SW 1271 (cell line): ENCODE measurements at places on chromosomes 16 and 17.

- no peak for DNase-seq
Observed at GRCh38 chr17:16923097-16923903, 48.6 kb downstream of the TNFRSF13B start.

GRCh38 chr16:87620201-87620495 is 17.8 kb downstream of the JPH3 start:
- DNase-seq = no peak

DNA sequence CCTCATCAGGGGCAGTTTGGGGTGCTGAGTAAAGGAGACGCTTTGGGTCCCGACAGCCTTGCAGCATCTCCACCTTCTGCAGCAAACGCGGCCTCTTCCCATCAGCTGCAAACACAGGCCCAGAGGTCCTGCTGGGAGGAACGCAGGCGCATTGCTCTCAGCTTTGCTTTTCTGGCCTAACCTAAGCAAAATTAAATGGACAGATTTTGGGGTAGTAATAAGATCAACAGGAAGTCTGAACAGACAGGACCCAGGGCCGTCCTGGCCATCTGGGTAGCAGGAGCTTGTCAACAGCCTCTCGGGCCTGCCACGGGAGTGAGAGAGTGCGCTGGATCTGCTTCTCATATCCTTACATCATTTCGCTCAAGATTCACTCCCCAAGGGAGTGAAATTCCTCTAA is 7.2 kb downstream of the NUBP1 start:
- DNase-seq = no peak

- no peak for DNase-seq
Observed at GRCh38 chr17:63489291-63489690, 12.4 kb downstream of the ACE start.

DNA sequence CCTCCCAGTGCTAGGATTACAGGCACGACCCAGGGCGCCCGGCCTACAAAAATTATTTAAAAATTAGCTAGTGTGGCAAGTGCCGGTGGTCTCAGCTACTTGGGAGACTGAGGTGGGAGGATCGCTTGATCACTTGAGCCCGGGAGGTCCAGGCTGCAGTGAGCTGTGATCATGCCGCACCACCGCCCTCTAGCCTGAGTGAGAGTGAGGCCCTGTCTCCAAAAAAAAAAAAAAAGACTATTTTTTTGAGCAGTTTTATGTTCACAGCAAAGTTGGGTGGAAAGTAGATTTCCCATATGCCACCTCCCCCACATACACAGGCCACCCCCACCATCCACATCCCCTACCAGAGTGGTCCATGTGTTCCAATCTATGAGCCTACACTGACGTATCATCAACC is 84.9 kb downstream of the MGAT5B start:
- DNase-seq = no peak

- DNase-seq = no peak
Observed at GRCh38 chr17:13508896-13509295, 92.8 kb downstream of the HS3ST3A1 start.

DNA sequence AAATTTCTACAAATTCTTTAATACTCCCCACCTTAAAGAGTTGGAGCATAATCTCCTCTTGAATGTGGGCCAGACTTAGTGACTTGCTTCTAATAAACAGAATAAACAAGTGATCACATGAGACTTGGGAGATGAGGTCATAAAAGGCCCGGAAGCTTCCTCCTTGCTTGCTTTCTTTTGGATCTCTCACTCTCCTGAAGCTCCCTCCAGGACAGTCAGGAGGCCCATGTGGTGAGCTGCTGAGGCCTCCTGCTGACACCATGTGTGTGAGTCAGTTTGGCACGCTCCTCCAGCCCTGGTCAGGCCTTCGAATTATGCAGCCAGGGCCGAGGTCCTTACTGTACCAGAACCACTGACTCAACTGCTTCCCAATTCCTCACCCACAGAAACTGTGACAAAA is 53.2 kb downstream of the NDEL1 start:
- no peak for DNase-seq

GRCh38 chr17:82490512-82491195 is 28.9 kb upstream of the FOXK2 start:
- DNase-seq = no peak

- DNase-seq = no peak
Observed at GRCh38 chr16:87410968-87411367, 18.8 kb downstream of the MAP1LC3B start.

DNA sequence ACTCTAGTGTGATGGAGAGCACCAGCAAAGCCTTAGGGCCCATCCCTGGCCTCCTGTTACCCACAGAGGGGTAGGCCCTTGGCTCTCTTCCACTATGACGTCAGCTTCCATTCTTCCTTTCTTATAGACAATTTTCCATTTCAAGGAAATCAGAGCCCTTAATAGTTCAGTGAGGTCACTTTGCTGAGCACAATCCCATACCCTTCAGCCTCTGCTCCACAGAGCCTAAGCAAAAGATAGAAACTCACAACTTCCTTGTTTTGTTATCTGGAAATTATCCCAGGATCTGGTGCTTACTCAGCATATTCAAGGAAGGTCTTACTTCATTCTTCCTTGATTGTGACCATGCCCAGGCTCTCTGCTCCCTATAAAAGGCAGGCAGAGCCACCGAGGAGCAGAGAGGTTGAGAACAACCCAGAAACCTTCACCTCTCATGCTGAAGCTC is at the start of gene CCL8:
Gene CCL8 (plus strand): TSS at position 397 of the 445 bp plus-strand sequence. CDS start 67 bp downstream, outside the sequence.
- no peak for DNase-seq

- DNase-seq = peak; percentile 88
Observed at GRCh38 chr16:54930005-54930868, at the start of gene IRX5. Gene IRX5 (plus strand): TSS chr16:54930865. CDS start chr16:54931199, 334 bp downstream.

- peak; percentile 52 for DNase-seq
Observed at GRCh38 chr16:89909777-89910716, 8.6 kb upstream of the MC1R start.

- no peak for DNase-seq
Observed at GRCh38 chr16:47567321-47567720, 106.2 kb downstream of the PHKB start.

- DNase-seq = no peak
Observed at GRCh38 chr16:46687486-46687885, 1.5 kb downstream of the VPS35 start.

DNA sequence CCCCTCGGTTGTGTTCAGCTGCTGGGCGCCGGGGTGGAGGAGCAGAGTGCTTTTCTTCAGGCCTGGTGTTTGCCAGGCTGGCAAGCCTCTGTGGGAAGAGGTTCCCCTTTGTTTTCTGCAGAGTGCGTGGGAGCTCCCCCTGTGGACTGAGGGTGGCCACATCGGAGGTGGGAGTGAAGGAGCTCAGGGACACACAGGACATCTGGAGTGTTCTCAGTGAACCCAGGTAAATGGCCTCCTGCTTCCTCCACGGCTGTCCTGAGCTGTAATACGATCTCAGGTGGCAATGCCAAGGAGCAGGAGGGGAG is 39.2 kb upstream of the IRF8 start:
- DNase-seq = no peak

GRCh38 chr16:66175636-66176035 is 190.9 kb upstream of the CDH5 start:
- no peak for DNase-seq

- DNase-seq = no peak
Observed at GRCh38 chr17:14525551-14526455, 224.9 kb downstream of the HS3ST3B1 start.

DNA sequence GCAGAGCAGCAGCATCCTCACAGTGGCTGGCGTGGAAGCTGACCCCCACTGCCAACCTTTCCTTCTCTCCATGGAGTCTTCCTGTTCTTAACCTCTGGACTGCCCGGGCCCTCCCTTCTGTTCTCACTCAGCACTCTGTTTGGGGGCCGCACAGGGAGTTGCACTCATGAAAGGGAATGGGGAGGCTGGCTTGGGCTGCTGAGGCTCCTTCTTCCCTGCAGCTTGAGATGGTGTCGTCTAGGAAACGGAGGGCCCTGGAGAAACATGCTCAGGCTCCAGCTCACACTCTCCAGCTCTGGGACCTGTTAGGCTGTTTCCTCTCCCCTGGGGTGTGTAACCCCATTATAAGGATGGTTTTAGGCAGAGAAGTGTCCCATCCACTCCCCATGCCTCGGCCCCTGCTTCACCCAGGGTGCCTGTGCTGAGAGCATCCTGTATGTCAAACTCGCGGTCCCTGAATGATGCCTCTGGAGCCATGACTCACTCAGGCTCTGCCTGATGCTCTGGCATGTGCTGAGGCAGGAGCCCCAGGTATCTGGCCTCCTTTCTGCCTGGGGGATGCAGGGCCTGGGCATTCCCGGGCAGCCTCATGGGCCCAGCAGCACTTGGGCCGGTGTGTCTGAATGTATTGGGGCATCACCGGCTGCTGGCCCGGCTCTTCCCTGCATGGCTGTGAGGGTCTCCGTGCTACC is 18.9 kb downstream of the TMEM94 start:
- no peak for DNase-seq

DNA sequence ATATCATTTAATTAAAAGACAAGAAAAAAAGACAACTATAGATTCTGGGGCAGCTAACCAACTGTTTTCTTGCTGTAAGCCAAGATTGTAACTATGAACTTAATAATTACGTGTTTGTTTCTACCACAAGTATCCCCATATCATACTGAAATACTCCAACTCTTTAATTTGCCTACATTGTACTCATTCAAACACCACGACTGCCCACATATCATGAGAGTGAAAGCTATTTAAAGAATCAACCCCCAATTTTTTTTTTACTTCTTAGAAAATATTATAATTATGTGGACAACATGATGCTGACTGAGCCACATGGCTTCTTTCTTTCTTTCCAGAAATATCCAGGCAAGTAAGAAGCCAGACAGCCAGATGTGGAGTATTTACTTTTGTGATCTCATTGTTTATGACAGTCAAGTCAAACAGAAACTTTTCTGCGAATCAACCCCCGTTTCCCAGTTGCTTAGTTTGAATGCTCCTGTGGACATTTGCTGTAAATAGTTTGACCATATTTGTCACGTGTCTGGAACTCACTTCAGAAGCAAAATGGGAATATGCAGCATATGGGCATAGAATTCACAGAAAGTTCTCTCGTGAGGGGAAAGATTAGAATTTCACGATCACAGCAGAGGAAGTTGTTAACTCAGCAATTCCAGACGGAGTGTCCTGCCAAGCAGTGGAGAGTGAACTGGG is 126.8 kb upstream of the PSMD7 start:
- no peak for DNase-seq

DNA sequence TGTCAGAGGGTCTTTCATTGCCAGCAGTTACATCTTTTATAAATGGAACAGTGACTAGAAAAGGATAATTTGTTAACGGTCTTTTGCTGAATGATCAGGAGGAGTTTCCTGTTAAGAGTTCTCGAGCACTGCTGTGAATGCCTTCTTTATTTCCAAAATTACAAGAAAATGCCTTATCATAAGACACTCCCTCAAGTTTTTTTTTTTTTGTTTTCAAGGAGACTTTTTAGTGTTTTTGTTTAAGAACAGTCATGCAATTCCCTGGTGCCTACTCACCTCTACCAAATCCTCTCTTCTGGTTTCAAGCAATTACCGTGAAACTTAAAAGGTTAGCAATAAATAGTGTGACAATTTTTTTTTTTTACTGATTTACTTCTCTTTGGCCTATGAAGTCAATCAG is 19.0 kb upstream of the VWA3A start:
- DNase-seq = no peak

GRCh38 chr16:9907752-9908151 is 274.5 kb downstream of the GRIN2A start:
- DNase-seq = no peak

DNA sequence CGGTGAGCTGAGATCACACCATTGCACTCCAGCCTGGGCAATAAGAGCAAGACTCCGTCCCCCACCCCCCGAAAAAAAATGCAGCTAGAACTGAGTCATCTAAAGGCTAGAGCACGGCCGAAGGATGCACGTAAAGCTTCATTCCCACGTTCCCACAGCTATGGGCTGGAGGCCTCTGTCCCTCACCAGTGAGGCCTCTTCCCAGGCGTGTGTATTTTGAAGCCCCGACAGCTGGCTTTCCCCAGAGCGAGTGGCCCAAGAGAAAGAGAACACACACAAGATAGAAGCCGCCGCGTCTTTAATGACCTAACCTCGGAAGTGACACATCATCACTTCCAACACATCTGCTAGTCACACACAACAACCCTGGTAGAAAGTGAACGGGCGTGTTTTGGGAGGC is 6.6 kb upstream of the KCTD5 start:
- DNase-seq = no peak

- no peak for DNase-seq
Observed at GRCh38 chr17:47733047-47733673, at the start of gene TBX21. Gene TBX21 (plus strand): TSS chr17:47733236. CDS start chr17:47733455, 219 bp downstream.

- no peak for DNase-seq
Observed at GRCh38 chr17:78224231-78225087, 7.0 kb upstream of the TMEM235 start.

GRCh38 chr16:89484041-89484501 is 6.3 kb downstream of the ANKRD11 start:
- DNase-seq = no peak

DNA sequence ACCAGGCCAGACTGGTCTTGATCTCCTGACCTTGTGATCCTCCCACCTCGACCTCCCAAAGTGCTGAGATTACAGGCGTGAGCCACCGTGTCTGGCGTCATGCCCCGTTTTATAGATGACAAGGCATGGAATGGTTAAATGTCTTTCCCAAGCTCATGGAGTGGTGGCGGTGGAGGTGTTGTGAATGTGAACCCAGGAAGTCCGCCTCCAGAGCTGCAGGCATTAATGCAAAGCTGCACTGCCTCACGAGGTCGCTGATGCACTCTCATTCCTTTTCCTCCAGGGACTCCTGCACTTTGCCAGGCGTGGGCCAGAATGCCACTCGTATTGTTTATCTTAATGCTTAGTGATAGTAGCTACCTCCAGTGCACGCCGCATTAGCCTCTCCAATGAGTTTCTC is 149.6 kb downstream of the WWOX start:
- DNase-seq = no peak

GRCh38 chr17:21012736-21013135 is 30.1 kb downstream of the USP22 start:
- no peak for DNase-seq

DNA sequence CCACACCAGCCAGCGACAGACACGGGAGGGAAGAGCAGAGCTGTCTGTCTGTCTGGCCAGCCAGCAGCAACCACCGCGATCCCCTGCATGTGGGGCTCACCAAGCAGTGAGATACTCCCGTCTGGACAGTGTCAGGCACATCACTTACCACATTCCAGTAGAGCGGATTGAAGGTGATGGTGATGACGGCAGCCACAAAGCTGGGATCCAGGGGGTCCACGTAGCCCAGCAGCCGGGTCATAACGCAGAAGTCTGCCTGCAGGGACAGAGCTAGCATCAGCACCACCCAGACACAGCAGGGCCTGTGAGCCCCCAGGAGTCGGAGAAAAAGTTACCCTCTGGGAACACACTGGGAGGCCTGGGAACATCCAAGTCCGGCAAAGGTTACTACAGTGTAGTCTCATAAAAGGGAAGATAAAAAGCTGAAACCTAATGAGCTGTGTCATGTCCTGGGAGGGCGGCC is 14.7 kb downstream of the PEMT start:
- DNase-seq = no peak

GRCh38 chr16:48162839-48163410 is 7.1 kb upstream of the ABCC12 start:
- no peak for DNase-seq
